Suppressor macrophage (primary cell): ENCODE measurements at places on chromosomes 11 and 22.

DNA sequence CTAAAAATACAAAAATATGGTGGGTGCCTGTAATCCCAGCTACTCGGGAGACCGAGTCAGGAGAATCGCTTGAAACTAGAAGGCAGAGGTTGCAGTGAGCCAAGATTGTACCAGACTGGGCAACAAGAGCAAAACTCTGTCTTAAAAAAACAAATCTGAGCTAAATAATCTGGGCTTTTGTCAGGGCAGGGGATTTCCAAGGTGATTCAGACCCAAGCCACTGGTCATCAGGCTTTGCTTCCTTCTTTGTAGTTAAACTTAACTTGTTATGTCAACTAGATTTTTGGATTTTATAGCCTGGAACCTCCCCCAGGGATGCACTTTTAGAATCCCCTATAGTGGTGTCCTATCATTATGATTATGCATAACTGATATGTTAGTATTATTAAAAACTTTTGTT is 27.0 kb upstream of the SLC22A8 start:
- peak; percentile 35 for DNase-seq

DNA sequence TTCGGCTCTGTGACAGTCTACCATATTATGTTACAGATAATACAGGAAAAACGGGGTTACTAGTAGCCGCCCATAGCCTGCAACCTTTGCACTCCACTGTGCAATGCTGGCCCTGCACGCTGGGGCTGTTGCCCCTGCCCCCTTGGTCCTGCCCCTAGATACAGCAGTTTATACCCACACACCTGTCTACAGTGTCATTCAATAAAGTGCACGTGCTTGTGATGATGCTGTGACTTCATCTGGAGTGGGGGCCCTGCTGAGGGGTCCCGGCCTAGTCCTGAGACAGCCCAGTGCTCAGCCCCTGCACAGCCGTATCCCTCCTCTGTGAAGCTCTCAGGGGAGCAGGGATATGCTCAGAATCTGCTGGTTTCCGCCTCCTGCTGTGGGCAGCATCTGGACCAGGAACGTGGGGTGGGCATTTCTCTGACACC is 1.2 kb downstream of the IFITM1 start:
- no peak for DNase-seq

GRCh38 chr11:78645226-78646202 is 70.8 kb upstream of the NARS2 start:
- DNase-seq, result peak; percentile 69

GRCh38 chr11:124211321-124211720 is 28.2 kb downstream of the OR10D3 start:
- DNase-seq, result no peak

GRCh38 chr22:49010901-49011300 is 816.8 kb downstream of the BRD1 start:
- no peak for DNase-seq

GRCh38 chr11:24234822-24235508 is 261.9 kb upstream of the LUZP2 start:
- no peak for DNase-seq

GRCh38 chr22:42754658-42755057 is 34.0 kb upstream of the A4GALT start:
- no peak for DNase-seq

DNA sequence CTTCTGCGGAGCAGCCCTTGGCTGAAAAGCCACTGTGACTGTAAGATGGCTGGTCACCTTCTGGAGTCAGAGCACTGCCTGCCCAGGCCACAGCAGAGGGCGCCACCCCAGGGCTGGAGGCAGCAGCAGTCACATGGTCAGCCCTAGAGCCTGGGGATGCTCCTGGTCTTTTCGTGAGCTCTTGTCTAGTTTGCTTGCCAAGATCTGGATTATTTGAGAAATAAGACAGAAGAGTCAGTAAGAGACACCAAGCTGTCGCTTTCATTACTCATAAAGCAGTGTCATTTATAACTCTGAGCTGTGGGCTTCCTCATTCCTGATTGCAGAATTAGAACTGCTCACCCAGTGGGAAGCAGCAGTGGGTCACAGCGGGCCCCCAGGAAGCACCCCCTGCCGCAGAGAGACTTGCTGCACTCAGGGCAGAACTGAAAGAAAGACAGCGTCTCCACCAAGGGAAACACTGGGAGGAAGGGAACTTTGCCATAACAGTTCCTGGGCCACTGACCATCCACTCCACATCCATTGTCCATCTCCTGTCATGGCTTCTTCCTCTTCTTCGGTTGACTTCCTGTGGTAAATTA is 56.7 kb downstream of the PPP6R2 start:
- peak; percentile 87 for DNase-seq

GRCh38 chr22:33656808-33657628 is 263.3 kb downstream of the LARGE1 start:
- DNase-seq, result no peak

- no peak for DNase-seq
Measured at GRCh38 chr22:37499027-37499707, 13.0 kb upstream of the MFNG start.

GRCh38 chr11:47645500-47645899 is 3.1 kb upstream of the MTCH2 start:
- DNase-seq, result no peak

DNA sequence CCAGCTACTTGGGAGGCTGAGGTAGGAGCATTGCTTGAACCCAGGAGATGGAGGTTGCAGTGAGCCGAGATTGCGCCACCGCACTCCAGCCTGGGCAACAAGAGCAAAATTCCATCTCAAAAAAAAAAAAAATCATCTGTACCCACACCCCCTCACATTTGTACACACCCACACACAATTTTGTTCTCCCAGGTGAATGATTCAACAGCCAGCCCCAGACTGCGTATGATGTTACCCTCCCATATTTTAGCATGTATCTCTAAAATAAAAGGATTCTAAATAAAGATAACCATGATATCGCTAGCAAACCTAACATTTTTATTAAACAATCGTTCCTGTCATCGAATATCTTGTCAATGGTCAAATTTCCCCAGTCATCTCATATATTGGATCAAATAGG is 65.8 kb downstream of the BRD1 start:
- DNase-seq, result no peak

DNA sequence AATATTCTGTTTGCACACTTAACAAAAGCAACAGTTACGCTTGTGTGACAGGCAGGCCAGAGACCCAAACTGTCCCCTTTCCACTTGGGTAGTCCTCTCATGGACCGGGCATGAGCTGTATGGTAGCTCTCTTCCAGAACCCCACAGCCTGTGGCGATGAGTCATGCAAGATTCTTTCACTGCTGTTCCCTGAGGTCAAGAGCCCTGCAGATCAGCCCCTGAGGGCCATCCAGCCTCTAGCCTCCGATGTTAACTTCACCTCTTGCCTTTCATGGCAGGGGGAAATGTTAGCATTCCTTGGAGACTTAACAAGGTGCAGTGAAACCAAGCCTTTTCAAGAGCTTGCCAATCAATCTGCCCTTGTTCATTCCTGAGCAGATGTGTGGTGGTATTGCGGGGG is 63.2 kb upstream of the DEUP1 start:
- DNase-seq, result no peak
